OCI-LY7 (cell line): ENCODE measurements at places on chromosomes 11 and 22. TPM values are rescaled to one million over a fixed set of nuclear protein-coding genes. Genes with fewer than 3 reads are reported as not detected.

KCNK7 gene
- 0.68 and 1.6 TPM in 2 replicates for total RNA-seq

ROM1 gene
- total RNA-seq = 1.2 and 2.5 TPM in 2 replicates

KCNJ1 gene
- 0.11 TPM in 1 of 2 replicates, not detected in the other for total RNA-seq

BBOX1 gene
- total RNA-seq = not detected in 2 replicates

ASRGL1 gene
- 7.9 and 10.2 TPM in 2 replicates for total RNA-seq

GLYAT gene
- not detected in 2 replicates for total RNA-seq

TEX12 gene
- 0.50 and 0.59 TPM in 2 replicates for total RNA-seq

DNA sequence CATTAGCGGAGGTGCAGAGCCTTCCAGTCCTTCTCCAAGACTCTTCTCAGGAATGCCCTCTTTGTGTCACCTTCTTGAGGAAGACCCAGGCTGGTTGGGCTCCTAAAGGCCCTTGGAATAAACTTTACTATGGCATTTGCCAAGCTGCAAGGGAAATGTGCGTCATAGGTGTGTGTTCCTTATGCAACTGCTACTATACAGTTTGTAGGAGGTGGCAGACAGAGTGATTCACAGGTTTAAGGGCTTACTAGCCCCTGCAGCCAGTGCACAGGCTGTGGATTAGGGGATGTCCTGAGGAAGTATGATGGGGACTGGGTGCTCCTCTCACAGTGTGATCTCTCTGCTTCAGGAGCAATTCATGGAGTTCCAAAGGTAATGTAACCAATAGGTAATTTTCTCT is 74.6 kb downstream of the TENM4 start:
- no peak for DNase-seq

GRCh38 chr11:67670316-67671210 is 3.9 kb downstream of the ALDH3B2 start:
- DNase-seq = no peak

GRCh38 chr22:24954114-24954463 is 1.6 kb downstream of the KIAA1671 start:
- no peak for DNase-seq

GRCh38 chr11:59284773-59285129 is 72.0 kb upstream of the MPEG1 start:
- no peak for DNase-seq

- DNase-seq = no peak
Measured at GRCh38 chr11:85951049-85951405, 95.8 kb downstream of the CCDC83 start.

DNA sequence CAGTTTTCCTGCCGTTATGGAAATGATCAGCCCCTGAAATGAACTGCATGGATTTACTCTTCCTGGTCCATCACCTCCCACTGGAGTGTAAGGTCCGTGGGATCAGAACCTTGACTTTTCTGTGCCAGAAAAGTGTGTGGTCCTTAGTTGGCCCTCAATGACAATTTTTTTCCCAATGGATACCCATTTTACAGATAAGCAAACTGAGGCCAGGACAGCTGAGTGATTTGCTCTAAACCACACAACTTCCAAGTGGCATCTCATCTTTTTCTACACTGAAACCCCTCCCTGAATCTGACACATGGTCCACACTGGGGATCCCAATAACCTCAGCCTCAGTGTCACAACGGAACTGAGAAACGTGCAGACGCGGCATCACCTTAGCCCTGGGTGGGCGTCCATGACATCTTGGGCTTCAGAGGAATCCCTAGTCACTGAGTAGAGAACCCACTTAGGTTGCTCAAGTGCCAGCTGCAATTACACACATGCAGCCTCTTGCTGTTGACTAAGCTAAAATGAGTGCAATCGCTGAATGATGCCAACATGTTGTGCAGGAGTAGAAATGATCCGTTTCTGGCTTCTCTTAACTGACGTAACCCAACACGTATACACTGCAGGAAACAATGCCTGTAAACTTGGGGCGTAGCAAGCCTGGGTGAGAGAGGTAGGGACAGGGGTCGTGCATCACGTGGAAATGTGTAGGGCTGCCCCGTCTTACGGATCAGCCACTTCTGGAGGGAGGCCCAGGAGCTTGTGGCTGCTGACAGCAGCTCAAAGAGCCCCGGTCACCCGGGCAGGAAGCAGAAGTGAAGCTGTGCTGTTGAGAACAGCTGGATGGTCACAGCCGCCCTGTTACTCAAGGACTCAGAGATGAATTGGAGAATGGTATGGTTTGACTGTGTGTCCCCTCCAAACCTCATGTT is 136.3 kb downstream of the SHANK2 start:
- peak; percentile 28 for DNase-seq

GRCh38 chr11:119361056-119361787 is 14.7 kb upstream of the MFRP start:
- DNase-seq = peak; percentile 78

GRCh38 chr11:102596578-102596977 is 28.6 kb downstream of the MMP20 start:
- no peak for DNase-seq

GRCh38 chr11:93850594-93851018 is at the start of gene VSTM5:
VSTM5 (minus strand) TSS chr11:93850618; CDS start chr11:93850502, 116 bp downstream.
- DNase-seq = no peak

GRCh38 chr11:82747471-82747870 is 13.8 kb upstream of the FAM181B start:
- DNase-seq = no peak

DNA sequence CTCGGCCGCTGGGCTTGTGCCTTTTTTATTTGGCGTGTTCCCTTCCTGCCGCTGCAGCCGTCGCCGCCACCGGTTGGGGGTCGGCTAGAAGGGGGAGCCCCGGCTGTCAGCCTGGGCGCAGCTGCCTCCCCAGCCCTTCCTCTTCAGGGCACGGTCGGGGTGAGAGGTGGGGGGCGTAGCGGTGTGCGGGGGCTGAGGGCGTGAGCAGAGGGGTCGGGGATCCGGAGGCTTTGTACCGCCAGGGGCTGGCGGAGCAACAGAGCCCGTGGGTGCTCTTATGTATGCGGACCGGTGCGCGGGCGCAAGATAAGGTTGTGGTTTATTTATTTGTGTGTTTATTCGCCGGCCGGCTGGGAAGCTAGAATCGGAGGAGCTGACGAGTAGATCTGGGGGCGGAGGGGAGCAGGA is 477 bp downstream of the ZBTB16 start:
- no peak for DNase-seq

GRCh38 chr11:35185696-35186095 is 46.7 kb downstream of the CD44 start:
- DNase-seq = no peak
